ENCODE measurements at places on chromosomes 12 and 14.

GRCh38 chr14:89823743-89824142, 130.8 kb downstream of the EFCAB11 start:
- no peak for ATAC-seq

DNA sequence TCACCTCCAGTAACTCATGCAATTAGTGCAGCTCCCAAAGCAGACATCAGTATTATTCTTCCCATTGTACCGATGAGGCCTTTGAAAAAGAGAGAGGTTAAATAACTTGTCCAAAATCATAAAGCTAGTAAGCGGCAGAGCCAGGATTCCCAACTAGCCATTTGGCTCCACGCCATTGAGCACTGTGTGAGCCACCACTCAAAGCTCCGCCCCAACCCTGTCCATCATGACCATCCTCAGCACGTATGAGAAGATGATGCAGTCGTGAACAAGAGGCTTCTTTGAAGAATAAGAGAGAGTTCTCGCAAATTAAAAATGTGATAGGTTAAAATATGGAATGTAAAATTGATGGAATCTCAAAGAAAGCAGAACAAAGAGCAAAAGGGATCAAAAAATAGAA, 14.6 kb downstream of the CLMN start:
- no peak for ATAC-seq

DNA sequence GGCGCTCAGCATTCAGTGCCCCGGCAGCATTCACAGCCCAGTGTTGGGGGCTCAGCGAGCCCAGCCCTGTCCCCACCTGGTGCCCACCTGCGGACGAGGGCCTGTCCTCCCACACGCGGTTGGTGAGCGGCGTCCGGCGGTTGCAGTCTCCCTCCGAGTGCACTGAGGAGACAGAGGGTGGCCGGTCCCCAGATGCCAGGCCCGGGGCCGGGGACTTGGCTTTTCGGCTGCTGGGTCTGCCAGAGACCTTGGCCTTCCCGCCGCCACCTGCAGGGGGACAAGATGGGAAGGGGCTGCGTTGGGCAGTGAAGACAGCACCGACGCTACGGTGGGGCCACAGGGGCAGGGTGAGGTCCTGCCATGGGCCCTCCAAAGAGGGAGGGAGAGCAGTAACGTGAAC, 31.2 kb downstream of the RFLNA start:
- ATAC-seq, result no peak

DNA sequence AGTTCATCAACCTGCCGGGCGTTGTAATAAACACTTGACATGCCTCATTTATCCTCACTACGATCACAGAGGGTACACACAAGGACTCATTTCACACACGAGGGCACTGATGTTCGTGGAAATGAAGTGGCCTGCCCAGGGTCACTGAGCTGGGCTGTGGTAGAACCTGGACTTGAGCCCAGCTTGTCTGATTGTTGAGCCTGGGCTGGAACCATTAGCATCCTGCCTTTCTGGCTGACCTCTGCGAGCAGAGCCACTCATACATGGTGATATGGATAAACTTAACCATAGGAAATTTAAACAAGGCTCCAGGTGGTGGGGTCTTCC, 16.6 kb upstream of the JDP2 start:
- ATAC-seq, result no peak

DNA sequence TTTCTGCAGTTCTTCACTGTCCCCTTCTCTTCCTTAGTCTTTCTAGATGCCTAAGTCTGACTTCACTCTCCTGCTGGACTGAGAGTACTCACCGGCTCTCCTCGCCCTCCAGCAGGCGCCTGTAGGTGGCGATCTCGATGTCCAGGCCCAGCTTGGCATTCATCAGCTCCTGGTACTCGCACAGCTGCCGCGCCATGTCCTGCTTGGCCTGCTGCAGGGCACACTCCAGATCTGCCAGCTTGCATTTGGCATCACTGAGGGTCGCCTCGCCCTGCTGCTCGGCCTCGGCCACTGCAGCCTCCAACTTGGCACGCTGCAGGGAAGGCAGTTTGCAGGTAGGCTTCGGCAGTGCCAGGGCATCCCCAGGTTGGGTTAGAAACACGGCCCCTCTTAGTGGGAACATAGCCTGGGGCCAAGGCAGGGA, 5.2 kb downstream of the KRT84 start:
- peak; percentile 92 for ATAC-seq

- ATAC-seq, result no peak
Observed at GRCh38 chr12:4288296-4289131, 15.0 kb downstream of the CCND2 start.

DNA sequence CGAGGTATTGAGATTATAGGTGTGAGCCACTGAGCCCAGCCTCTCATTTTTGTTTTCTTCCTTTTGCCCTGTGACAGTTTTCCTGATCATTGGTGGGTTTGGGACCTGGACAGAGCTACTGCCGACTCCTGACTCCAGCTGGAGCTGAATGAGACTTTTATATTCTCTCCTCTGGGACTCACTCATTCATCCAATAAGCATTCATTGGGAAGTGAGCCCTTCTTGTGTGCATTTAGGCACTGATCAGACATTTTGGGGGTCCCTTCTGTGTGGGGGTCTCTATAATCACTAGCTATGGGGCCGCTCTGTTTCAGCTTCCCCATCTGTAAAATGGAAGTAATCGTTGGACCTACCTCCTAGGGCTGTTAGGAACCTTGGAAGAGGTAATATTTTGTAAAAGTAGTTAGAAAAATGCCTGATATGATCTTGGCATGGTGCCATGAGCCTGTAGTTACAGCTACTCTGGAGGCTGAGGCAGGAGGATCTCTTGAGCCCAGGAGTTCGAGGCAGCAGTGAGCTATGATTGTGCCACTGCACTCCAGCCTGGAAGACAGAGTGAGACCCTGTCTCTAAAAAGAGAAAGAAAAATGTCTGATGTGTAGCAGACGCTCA, 7.2 kb downstream of the SH2B3 start:
- no peak for ATAC-seq

GRCh38 chr14:94823556-94824341, 53.8 kb upstream of the GSC start:
- no peak for ATAC-seq

GRCh38 chr12:95848575-95849388, 10.0 kb upstream of the SNRPF start:
- peak; percentile 91 for ATAC-seq

GRCh38 chr12:40208707-40209446, 15.9 kb upstream of the LRRK2 start:
- no peak for ATAC-seq

GRCh38 chr14:68526512-68527091, 266.3 kb downstream of the ZFP36L1 start:
- ATAC-seq, result no peak

GRCh38 chr14:87002776-87003175, 990.2 kb downstream of the GALC start:
- ATAC-seq, result no peak

GRCh38 chr12:100127766-100128511, 14.7 kb downstream of the BLTP3B start:
- ATAC-seq, result peak; percentile 29

DNA sequence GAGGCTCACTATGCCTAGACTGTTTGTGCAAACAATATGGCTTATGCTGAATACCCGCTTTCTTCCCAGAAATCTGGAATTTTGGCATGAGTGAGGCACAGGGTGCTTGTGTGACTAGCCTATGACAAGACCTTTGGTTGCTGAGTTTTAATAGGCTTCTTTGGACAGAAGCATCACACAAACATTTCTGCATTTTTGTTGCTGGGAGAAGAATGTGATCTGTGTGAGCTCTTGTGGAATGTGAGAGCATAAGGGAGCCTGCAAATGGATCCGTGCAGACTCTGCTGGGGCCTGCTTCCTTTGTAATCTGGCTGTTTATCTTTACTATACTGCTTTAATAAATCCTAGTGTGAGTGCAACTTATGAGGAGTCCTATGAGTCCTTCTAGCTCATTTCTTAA, 83.0 kb upstream of the ZDHHC17 start:
- ATAC-seq, result peak; percentile 85

- no peak for ATAC-seq
Observed at GRCh38 chr12:124790650-124791400, 72.8 kb downstream of the SCARB1 start.

DNA sequence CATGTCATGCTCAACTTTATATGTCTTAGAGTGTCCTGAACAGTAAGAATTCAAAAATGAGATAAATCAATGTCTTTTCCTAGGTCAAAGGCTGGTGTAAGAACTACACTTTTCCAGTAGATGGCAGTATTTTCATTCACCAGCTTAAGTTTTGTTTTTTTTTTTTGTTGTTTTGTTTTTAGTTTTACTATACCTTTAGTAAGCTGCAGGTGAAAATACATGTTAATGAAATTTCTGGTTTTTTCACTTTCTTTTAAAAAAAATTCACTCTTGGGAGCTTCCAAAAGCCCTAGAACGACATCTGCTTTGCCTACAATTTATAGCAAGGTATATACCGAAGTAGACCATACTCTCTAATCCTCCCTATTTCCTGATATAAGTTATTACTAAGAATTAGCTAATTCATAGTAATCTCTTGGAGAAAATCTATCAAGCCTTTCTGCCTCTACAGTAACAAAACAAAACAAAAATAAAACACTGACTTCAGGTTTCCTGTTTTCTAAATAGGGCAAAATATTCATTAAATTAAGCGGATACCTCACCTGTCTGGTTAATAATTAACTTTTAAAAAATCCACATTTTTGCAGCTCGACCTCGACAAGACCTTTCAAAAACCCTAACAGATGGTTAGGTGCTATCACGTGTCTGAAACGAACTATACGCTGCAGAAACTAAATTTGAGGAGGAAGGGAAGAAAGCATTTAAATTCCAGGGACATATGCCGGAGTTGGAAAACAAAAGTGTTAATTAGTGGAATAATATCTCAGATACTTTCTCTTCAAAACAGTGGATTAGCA, 2.7 kb upstream of the SAMD4A start:
- ATAC-seq, result no peak

DNA sequence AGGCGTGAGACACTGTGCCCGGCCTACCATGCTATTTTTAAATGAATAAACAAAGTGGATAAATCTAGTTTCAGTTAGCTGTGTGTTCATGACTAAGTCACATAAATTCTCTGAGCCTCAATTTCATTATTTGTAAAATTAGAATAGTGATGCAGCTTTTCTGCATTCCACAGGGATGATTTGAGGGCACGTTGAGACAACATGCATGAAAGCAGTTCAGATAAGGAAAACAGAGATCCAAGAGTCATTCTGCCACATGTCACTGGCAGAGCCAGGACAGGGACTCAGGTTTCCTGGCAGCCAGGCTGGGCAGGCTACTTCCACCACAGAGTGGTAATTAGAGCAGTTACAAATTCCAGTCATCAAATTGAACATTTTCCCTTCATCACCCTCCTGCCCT, 2.9 kb upstream of the PPP4R4 start:
- no peak for ATAC-seq

- no peak for ATAC-seq
Observed at GRCh38 chr12:89514751-89515150, 9.8 kb downstream of the GALNT4 start.

- peak; percentile 74 for ATAC-seq
Observed at GRCh38 chr14:72801381-72801812, 92.5 kb downstream of the DPF3 start.

GRCh38 chr14:99755629-99756603, 37.3 kb upstream of the EML1 start:
- peak; percentile 80 for ATAC-seq

GRCh38 chr14:71467361-71467811, 464.8 kb upstream of the RGS6 start:
- ATAC-seq, result peak; percentile 87

- no peak for ATAC-seq
Observed at GRCh38 chr12:106753526-106753925, 21.0 kb upstream of the RIC8B start.

- ATAC-seq, result peak; percentile 54
Observed at GRCh38 chr14:91509878-91510170, 286 bp downstream of the PPP4R3A start.

GRCh38 chr14:59890676-59891075, 20.1 kb upstream of the RTN1 start:
- ATAC-seq, result no peak

DNA sequence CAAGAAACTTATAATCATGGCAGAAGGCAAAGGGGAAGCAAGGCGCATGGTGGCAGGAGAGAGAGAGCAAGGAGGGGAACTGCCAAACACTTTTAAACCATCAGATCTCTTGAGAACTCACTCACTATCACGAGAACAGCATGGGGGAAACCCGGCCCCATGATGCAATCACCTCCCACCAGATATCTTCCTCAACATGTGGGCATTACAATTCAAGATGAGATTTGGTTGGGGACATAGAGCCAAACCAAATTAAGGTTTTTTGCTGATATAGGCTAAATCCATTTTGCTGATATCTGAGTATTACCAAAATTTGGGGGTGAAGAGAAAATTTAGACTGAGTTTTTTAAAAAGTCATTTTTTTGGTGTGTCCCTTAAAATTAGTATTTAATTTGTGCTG, 54.9 kb upstream of the TMX1 start:
- no peak for ATAC-seq

DNA sequence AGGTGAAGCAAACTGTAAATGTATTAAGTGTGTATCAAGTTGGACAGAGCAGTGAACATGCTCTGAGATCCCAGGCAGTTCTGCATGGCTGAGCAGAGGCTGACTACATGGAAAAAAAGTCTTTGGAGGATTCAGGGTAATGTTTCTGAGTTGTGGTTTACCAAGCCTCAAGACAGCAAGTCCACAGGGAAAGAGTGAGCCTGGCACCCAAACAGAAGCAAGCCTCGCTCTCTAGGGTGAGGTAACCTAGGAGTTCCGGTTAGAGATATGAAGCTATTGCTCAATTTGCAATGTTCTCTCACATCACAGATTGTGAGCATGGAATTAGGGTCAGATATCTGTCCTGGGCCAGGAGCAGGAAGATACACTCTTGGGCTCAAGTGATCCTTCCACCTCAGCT, 158.6 kb downstream of the MON2 start:
- no peak for ATAC-seq

DNA sequence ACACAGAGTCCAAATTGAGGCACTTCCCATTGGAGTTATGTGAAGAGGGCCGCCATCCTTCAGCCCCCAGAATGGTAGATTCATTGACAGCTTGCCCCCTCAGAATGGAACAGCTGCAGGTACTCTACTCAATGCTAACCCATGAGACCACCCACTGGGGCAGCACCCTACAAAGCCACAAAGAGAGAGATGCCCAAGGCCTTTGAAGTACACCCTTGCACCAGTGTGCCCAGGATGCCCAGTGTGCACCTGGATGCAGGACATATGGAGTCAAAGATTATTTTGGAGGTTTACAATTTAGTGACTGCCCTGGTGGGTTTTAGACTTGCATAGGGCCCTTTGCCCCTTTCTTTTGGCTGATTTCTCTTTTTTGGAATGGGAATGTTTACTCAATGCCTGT, 933.9 kb downstream of the SLC16A7 start:
- no peak for ATAC-seq

GRCh38 chr12:19397534-19397933, 41.8 kb upstream of the AEBP2 start:
- no peak for ATAC-seq

DNA sequence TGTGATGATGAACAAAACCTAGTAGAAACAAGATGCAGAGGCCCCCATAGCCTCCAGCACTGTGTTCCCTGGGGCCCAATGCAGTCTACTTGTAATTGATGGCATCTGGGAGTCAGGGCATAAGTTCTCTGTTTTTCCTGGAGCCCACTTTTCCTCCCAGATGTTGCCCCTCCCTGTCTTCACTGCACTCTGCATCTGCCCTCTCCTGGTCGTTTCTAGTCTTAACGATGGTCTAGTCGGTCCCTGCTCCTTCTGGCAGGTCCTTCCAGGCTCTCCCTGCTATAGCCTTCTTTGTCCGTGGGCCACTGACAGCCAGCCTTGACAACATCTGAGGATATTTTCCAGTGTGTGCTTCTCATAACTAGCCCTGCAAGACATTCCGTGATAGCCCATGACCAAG, 208.3 kb downstream of the GXYLT1 start:
- ATAC-seq, result no peak

- no peak for ATAC-seq
Observed at GRCh38 chr12:108367436-108367835, 28.3 kb upstream of the CMKLR1 start.

Measured in SK-N-SH treated with all-trans-retinoic acid at 6 μM for 48 hours (cell line).